ENCODE measurements at places on chromosomes 5 and 9. TPM values are rescaled to one million over a fixed set of nuclear protein-coding genes. Genes with fewer than 3 reads are reported as not detected.

Gene ARL14EPL
- total RNA-seq, result 0.08 TPM

Gene TUSC1
- total RNA-seq, result 7.1 TPM

Gene C5orf22
- 17.4 TPM for total RNA-seq

Gene IFNA10
- not detected for total RNA-seq

Gene S100Z
- not detected for total RNA-seq

Gene PRR16
- not detected for total RNA-seq

Gene MAMDC4
- total RNA-seq, result 5.1 TPM

Gene PPP1R26
- 21.1 TPM for total RNA-seq

Gene PCDHA13
- not detected for total RNA-seq

Gene HAVCR1
- total RNA-seq, result 37.2 TPM

Gene FOXD4
- 0.82 TPM for total RNA-seq

Gene ZBED3
- 3.1 TPM for total RNA-seq

Gene MORN5
- not detected for total RNA-seq

Gene CD274
- total RNA-seq, result 1.6 TPM

Gene SCGB3A2
- not detected for total RNA-seq

Gene ACSL6
- 0.03 TPM for total RNA-seq

Gene SAXO1
- not detected for total RNA-seq

Gene EDIL3
- total RNA-seq, result 0.21 TPM

Gene GPR150
- 0.18 TPM for total RNA-seq

Gene SLC34A1
- not detected for total RNA-seq

Gene SLC6A7
- 0.02 TPM for total RNA-seq

Gene LCN9
- not detected for total RNA-seq

Gene SLC36A2
- not detected for total RNA-seq

Gene PNPLA7
- 0.76 TPM for total RNA-seq

Gene MEF2C
- 0.05 TPM for total RNA-seq

Gene GARIN3
- not detected for total RNA-seq
